ENCODE measurements at places on chromosomes 5 and 9.

- no peak for DNase-seq
Measured at GRCh38 chr9:91248707-91249106, 113.0 kb downstream of the AUH start.

- no peak for DNase-seq
Measured at GRCh38 chr9:5721279-5722087, 92.6 kb downstream of the RIC1 start.

- DNase-seq, result no peak
Measured at GRCh38 chr5:16493261-16493660, 27.7 kb upstream of the ZNF622 start.

- DNase-seq, result no peak
Measured at GRCh38 chr5:61790678-61791077, 458.6 kb downstream of the ZSWIM6 start.

DNA sequence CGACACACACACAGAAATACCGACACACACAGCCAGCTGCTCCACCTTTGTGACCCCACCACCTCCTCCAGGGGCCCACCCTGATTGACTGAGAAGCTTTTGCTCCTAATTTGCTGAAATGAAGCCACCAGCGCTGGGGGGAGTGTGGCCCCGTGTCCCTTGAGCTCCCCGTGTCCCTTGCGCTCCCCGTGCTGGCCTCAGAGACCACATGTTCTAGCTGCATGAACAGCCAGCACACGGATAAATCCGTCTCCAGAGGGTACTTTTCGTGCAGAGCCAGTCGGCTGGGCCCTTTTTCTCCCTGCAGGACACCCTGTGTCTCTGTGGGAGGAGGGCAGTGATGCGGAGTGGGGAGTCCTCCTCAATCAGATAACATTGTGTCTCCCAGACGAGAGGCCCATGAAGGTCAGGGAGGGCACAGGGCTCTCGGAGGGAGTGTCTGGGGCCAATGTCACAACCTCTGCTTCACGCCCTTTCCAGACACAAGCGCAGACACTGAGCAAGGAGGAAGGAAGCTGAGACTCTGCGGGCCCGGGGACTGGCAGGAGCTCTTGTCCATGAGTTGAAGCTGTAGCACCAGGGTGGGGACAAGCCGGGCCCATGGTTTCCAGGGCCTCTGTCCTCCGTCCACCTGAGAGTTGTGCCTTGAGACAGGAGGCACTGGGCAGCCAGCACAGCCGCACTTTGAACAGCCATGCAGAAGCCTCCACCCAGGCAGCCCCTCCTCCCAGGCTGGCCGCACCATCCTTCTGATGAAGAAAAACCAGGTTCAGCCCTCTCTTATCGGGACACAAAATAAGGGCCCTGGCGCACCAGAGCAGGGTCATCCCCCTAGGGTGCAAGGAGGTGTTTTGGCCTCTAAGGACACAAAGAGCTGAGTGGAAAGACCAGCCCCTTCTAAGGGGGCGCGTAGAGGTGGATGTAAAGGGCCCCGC is 36.4 kb upstream of the SLC6A19 start:
- DNase-seq, result no peak

DNA sequence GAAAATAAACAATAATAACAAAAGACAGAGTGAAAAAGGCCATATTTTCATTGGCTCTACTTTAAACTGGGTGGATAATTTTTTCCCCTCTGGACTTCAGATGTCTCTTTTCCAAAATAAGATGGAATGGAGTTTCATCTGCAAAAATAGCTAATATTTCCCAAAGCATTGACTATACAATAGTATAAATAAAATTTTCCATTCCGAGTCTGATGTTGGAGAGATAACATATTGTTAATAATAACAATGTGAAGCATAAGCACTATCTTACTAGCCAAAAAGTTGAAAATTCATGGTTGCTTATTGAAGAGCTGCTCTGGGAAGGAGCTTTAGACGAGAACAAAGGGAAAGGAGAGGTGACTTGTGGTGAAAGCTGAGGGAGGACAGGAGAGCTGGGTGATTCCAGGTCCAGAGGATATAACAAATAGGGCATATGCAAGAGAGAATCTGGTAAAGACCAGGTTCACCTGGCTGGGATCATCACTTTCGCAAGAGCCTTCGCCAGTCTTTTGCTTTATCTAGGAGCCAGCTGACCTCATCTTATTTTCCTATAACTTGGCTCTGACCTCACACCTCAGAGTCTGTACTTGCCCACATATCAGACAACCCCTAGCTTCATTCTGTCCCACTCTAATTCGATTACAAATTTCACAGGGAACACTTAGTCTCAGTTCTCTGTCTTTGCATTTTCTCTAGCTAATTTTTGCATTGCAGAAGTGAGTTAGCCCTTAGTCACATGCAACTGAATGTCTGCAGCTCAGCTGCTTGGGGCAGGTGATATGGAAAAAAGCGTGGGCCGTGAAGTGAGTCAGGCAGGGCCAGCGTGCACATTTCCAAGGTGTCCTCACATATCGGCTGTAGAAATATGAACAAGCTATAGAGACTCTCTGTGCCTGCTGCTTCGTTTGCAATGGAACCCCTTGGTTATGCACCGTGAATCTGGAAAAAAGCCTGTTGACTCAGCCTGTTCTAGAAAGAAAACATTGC is 7.6 kb upstream of the ZNF474 start:
- no peak for DNase-seq

DNA sequence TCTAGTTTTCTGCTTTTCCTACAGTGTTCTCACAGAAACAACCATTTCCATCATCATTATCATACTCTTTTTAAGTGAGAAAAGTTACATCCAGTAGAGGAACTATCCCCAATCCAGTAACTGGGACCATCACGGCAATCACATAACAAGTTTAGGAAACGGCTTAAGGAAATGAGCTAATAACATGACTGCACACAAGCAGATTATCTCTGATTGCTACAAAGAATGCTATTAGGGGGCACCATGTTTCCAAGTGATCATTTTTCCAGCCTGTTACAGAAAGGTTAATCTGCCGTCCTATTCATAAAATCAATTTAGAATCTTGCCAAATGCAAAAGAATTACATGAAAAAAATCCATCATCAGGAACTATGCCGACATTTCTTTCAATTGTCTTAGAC is 94.6 kb downstream of the EFNA5 start:
- no peak for DNase-seq

- no peak for DNase-seq
Measured at GRCh38 chr9:2602704-2603116, 18.9 kb upstream of the VLDLR start.

- DNase-seq, result no peak
Measured at GRCh38 chr5:174718880-174719610, 5.3 kb upstream of the MSX2 start.
